ENCODE measurements at places on chromosomes 12 and 14.

GRCh38 chr14:94853920-94854319, 84.0 kb upstream of the GSC start:
- DNase-seq, result no peak

DNA sequence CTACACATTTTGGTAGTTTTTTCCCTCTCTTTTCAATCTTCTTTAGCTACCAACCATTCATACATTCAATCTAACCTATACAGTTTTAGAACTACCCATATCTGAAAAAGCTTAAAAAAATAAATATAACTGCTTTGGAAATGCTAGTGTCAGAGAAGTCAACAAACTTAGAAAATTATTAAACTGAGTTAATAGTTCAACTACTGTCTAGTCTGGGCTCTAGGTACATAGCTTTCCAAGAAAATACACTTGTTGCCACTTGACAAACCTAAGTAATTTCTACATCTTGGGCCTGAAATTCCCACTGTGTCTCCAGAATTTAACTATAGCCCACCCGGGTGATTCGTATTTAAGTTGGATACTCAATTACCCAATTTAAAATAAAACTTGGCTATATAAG, 22.1 kb downstream of the GTF2A1 start:
- no peak for DNase-seq

- DNase-seq, result no peak
These were observed 81.9 kb upstream of the ATF7IP start for GRCh38 chr12:14283489-14284144.

- no peak for DNase-seq
These were observed 48.2 kb downstream of the CALM1 start for GRCh38 chr14:90445011-90445410.

- no peak for DNase-seq
These were observed 16.2 kb downstream of the LRRC74A start for GRCh38 chr14:76842414-76842813.

GRCh38 chr14:31876741-31877140, 200.4 kb upstream of the ARHGAP5 start:
- DNase-seq, result no peak

GRCh38 chr14:91706996-91707395, 24.9 kb downstream of the CATSPERB start:
- no peak for DNase-seq

GRCh38 chr14:36935976-36936678, 236.3 kb downstream of the SLC25A21 start:
- DNase-seq, result no peak

- peak; percentile 23 for DNase-seq
These were observed 323.7 kb upstream of the OR4E1 start for GRCh38 chr14:21997300-21997699.

DNA sequence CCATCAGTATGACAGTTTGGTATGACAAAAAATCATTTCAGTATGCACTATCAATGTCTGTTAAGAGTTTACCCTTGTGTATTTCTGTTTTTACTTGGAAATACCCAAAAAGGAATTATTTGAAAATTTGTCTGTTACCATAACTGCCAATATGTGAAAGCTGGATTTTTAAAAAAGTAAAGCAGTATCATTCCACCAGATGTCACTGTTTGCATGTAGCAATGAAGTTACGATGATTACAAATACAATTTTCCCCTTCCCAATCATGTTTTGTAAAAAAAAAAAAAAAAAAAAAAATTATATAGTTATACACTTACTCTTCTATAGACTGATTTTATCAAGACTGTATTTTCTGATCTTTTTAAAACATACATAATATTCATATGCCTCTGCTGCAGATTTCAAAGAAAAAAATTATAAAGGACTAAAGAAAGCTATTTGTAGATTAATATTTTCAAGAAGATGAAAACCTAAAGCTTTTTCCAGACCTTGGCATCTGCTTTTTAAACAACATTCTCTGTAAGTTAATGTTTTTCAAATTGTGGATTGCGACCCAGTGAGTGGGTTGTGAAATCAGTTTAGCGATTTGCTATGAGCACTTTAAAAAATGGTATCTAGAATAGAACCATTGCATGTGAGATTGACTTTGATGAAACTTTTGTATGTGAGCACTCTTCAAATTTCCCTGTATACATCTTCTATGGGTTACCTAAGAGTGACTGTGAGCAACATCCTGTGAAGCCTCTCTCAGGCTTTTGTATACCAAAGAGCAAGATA, 114.2 kb downstream of the TTC6 start:
- DNase-seq, result peak; percentile 2

DNA sequence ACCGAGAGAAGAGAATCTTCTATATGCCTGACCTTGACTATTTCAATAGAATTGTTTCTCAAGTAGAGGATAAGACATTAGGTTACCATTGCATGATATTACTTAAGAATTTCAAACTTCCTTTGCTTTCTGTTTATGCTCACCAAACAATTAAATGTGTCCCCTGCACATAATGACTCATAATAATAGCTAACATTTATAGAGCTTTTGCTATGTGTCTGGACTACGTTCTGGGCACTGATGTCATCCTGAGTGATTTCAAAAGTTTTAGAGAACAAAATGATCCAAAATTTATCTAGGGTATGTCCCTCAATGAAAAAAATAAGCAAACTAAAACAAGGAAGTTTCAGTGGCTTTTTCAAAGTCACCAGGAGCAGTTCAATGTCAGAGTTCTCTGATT, 38.8 kb downstream of the SLC15A5 start:
- no peak for DNase-seq

GRCh38 chr12:38921025-38921677, 15.8 kb upstream of the CPNE8 start:
- peak; percentile 67 for DNase-seq

GRCh38 chr12:110107369-110108281, 16.5 kb upstream of the IFT81 start:
- no peak for DNase-seq

Measured in NB4 (cell line).